ENCODE measurements at places on chromosomes 5 and 9. TPM values are rescaled to one million over a fixed set of nuclear protein-coding genes. Genes with fewer than 3 reads are reported as not detected.

DMGDH gene
- total RNA-seq: not detected

GRCh38 chr9:75027187-75028107 is 646 bp downstream of the CARNMT1 start:
- H3K36me3 ChIP-seq: peaks cover 5% of the 10 kb centered on the region
- H3K27ac ChIP-seq: peak overlapping the region; percentile 69
- DNase-seq: peak; percentile 53
- H3K27me3 ChIP-seq: no peaks in the 10 kb centered on the region

GRCh38 chr5:156815988-156816599 is 34.0 kb upstream of the PPP1R2B start:
- no peak for DNase-seq
- no peak overlapping the region for H3K4me3 ChIP-seq
- no peaks in the 10 kb centered on the region for H3K4me1 ChIP-seq
- no peaks in the 10 kb centered on the region for H3K36me3 ChIP-seq
- no peaks in the 10 kb centered on the region for H3K27me3 ChIP-seq
- no peak overlapping the region for H3K27ac ChIP-seq

- no peaks in the 10 kb centered on the region for H3K4me1 ChIP-seq
- H3K4me3 ChIP-seq: no peak overlapping the region
- H3K27ac ChIP-seq: no peak overlapping the region
- no peak for DNase-seq
- H3K36me3 ChIP-seq: no peaks in the 10 kb centered on the region
- no peaks in the 10 kb centered on the region for H3K27me3 ChIP-seq
Measured at GRCh38 chr9:107972346-107972745, 482.8 kb upstream of the KLF4 start.

- H3K4me3 ChIP-seq: no peak overlapping the region
- no peak for DNase-seq
- H3K4me1 ChIP-seq: no peaks in the 10 kb centered on the region
- H3K36me3 ChIP-seq: no peaks in the 10 kb centered on the region
Measured at GRCh38 chr9:34267660-34268059, 61.4 kb downstream of the KIF24 start.

Data from SJSA1 (cell line).